ENCODE measurements at places on chromosomes 4 and X. TPM values are rescaled to one million over a fixed set of nuclear protein-coding genes. Genes with fewer than 3 reads are reported as not detected.
A peak's percentile ranks its signal among the peaks of the same experiment; 100 is the strongest.

DNA sequence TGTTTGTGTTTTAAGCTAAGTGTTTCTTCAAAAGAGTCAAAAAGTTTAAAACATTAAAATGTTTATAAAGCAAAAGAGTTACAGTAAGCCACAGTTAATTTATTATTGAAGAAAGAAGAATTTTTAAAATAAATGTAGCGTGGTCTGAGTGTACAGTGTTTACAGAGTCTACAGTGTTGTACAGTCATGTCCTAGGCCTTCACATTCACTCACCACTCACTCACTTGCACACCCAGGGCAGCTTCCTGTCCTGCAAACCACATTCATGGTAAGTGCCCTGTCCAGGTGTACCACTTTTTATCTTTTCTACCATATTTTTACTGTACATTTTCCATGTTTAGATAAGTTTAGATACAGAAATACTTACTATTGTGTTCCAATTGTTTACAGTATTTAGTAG is 239.7 kb upstream of the AGA start:
- no peak for DNase-seq

DNA sequence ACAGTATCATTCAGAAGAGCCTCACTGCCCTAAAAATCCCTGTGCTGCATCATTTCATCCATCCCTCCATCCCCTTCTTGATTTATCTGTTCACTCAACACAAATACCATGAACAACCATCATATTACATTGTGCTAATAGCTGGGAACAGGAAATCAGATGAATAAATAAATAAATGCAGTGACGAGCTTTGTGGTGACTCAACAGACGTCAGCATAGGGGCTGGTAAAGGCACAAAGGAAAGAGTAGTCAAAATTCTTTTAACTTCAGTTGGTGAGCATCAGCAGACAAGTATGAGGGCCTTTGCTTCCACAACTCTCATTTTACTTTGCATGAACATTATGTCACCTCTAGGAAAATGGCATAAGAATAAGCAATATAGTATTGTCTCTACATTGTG is 65.5 kb downstream of the EDNRA start:
- peak; percentile 32 for DNase-seq

- DNase-seq, result peak; percentile 8
Observed at GRCh38 chr4:165779950-165780670, 92.9 kb upstream of the TLL1 start.

DNA sequence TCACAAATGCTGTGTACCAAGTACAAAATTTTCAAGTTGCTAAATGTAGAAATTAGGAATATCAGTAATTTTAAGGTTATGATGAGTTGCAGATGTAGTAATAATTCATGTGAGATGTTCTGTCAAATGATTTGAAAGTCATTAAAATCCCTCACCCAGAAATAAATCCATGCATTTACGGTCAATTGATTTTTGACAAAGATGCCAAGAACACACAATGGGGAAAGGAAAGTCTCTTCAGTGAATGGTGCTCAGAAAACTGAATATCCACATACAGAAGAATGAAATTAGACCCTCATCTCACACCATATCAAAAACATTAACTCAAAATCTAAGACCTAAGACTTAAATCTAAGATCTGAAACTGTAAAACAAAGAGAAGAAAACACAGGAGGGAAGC is 12.9 kb upstream of the BMPR1B start:
- no peak for DNase-seq

GRCh38 chrX:67893931-67894330 is 350.1 kb downstream of the AR start:
- DNase-seq, result no peak

GRCh38 chr4:6250235-6250983 is 19.2 kb upstream of the WFS1 start:
- peak; percentile 80 for DNase-seq

- no peak for DNase-seq
Observed at GRCh38 chr4:40856840-40857362, 107.1 kb downstream of the NSUN7 start.

DNA sequence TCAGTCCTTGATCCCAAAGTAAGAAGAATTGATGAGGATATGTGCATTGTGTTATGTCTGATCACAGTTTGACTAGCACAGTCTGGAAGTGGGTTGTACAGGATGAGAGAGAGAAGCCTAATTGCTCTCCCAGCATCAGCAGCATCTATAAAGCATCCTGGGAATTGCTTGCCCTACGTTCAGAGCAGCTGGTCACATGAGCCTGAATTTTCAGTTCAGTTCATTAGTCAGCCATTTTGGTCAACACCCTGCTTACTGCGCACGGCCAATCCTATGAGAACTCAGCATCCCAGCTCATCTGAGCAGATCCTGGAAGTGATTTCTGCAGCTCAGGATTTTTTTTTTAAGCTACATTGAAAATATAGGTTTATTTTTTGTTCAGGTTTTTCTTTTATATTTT is at the start of gene RUFY3:
RUFY3 (plus strand) TSS at position 218 of the 400 bp plus-strand sequence. CDS start 610 bp downstream, outside the sequence.
- DNase-seq, result peak; percentile 91

DNA sequence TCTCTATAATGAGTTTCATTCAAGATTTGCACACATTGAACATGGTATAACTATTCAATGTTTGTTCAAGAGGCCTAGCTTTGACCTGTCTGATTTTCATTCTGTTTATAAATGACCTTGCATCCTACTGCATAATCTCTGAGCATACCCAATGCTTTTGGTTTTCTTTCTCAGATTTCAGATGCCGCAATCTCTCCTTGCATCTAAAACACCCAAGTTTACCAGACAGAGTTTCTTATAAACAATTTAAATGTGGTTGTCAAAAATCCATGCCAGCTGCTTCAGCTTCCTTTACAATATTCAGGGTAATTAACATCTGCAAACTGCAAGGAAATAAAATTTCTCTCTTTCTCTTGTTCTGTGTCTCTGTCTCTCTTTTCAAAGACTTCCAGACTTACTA is 123.0 kb upstream of the PCDH18 start:
- DNase-seq, result no peak

AFF2 gene
- 3.2 TPM for total RNA-seq

PRDM5 gene
- 12.3 TPM for total RNA-seq

FGA gene
- total RNA-seq, result not detected

DNA sequence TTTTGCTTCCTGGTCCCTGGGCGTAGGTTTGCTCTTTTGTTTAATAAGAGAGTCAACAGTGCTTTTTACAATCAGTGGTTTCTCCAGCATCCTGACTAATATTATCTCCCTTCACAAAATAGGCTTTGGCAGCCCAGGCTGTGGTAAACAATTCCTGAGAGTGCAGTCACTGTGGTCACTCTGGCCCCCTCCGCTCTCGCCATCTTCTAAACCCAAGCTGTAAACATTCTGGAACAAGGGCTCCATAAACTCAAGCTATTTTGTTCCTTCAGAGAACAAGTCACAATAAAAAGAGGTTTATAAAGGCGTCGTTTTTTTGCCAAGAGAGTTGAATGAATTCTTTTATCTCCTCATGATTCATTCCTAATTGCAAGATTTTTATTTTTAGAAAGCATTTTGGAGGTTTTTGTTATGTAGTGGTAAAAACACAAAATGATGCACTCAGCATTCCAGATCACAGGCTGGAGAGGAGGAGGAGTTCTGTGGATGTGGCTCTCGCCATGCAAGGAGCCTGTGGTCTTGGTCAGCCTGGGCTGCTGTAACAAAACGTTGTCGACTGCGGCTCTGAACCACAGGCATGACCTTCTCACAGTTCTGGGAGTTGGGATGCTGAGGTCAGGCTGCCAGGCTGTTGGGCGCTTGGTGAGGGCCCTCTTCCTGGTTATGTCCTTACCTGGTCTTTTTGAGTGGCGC is 486.4 kb upstream of the FAT1 start:
- peak; percentile 94 for DNase-seq

DNA sequence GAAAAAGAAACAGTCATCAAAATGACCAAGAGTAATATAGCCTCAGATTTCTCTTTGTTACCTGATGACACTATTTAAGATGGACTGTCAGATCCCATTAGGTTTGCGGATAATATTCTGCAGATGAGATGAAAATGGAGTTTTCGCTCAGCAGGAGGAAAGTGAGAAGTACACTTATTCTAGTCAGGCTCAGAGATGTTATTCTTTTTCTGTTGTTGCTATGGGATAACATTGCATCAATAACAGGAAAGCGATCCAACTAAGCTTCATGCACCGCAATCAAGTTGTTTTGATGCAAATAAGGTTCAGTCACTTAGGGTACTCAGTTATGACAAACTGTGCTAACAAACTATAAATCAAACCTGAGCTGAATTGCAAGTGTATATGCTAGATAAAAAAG is 415.0 kb downstream of the CCSER1 start:
- DNase-seq, result no peak

GRCh38 chr4:163269869-163270268 is 62.5 kb downstream of the NPY1R start:
- peak; percentile 1 for DNase-seq

DNA sequence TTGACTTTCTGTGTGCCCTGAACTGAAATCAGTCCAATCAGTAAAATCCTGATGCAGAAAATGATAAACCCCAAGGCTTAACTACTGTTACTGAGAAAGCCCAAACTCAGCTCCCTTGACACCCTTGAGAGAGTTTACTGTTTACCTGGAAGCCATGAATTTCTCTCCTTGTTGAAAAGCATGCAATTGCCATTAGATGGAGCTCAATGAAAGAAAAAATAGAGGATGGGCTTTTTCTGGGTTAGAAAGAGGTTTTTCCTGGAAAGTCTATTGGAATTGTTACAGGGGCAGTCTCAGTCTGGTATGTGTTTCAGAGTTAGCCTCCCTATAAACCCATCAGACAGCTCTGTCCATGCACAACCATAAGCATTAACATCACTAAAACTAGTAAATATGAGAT is 66.4 kb upstream of the C4orf54 start:
- DNase-seq, result no peak

GRCh38 chr4:158327525-158327924 is 117.2 kb downstream of the TMEM144 start:
- no peak for DNase-seq

APBB2 gene
- 50.8 TPM for total RNA-seq

P2RY10 gene
- total RNA-seq, result not detected

- peak; percentile 73 for DNase-seq
Observed at GRCh38 chrX:53048169-53049126, at the start of gene GPR173. Gene GPR173, plus strand, starts transcription at chrX:53048789. Its CDS starts 27,833 bp downstream, at chrX:53076622.

FGFBP1 gene
- total RNA-seq, result not detected

DNA sequence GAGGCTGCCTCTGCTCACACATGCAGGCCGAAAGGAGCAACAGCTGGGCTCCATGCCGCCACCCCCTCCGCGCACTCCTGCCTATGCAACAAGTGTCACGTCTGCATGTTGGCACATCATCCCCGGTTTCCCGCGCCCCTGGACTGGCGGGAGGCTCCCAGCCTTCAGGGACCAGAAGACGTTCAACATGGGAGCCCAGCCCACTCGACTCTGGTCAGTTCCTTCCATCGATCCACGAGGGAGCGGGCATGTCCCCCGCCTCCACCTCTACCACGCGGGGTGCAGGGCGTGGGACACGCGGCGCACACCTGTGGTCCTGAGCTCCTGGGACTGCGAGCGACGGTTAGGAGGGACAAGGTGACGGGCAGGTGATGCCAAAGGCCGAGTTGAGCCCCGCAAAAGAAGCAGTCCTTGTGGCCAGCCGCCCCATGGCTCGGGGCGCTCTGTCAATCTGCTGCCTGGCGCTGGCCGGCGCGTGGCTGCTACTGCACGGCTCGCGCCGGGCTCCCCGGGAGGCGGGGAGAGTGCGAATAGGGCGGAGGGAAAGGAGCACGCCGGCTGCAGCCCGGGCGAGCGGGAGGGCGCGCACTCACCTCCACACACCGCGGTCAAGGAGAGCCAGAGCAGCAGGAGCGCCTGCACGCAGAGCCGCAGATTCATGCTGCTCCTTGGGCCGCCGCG is 645 bp downstream of the APLN start:
- DNase-seq, result no peak

GRCh38 chrX:43108828-43109227 is 330.9 kb upstream of the PPP1R2C start:
- no peak for DNase-seq

All from myocyte (in vitro differentiated cells).